ENCODE measurements at places on chromosomes 13 and 19.
A peak's percentile ranks its signal among the peaks of the same experiment; 100 is the strongest.

GRCh38 chr19:29685326-29685725, 20.1 kb downstream of the PLEKHF1 start:
- H3K27ac ChIP-seq: no peak overlapping the region
- no peaks in the 10 kb centered on the region for H3K36me3 ChIP-seq
- H3K4me3 ChIP-seq: no peak overlapping the region

- DNase-seq: no peak
- H3K27me3 ChIP-seq: no peaks in the 10 kb centered on the region
- H3K27ac ChIP-seq: no peak overlapping the region
- no peak overlapping the region for H3K4me3 ChIP-seq
- H3K36me3 ChIP-seq: no peaks in the 10 kb centered on the region
These were observed 65.1 kb upstream of the PRR20A start for GRCh38 chr13:57075588-57075987.

DNA sequence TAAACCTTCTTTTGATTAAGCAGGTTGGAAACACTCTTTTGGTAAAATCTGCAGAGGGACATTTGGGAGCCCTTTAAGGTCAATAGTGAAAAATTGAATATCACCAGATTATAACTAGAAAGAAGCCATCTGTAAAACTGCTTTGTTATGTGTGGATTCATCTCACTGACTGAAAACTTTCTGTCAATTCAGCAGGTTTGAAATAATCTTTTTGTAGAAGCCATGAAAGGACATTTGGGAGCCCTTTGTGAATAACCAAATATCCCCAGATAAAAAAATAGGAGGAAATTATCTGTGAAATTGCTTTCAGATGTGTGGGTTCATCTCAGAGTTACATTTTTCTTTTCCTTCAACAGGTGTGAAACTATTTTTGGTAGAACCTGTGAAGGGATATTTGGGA, 1690.7 kb downstream of the UQCRFS1 start:
- no peaks in the 10 kb centered on the region for H3K27me3 ChIP-seq
- H3K4me3 ChIP-seq: no peak overlapping the region
- peaks cover 3% of the 10 kb centered on the region for H3K36me3 ChIP-seq
- H3K4me1 ChIP-seq: no peaks in the 10 kb centered on the region
- no peak overlapping the region for H3K27ac ChIP-seq

DNA sequence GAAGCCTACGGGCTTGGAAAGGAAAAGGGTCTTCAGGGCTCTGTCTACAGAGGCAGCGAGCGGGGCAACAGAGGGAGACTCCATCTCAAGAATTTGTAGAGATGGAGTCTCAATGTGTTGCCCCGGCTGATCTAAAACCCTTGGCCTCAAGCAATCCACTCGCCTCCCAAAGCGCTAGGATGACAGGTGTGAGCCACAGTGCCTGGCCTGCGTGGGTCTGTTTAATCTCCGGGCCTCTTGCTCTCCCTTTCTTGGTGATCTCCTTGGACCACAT, 8.1 kb downstream of the RPS9 start:
- peaks cover 65% of the 10 kb centered on the region for H3K4me1 ChIP-seq
- H3K27me3 ChIP-seq: no peaks in the 10 kb centered on the region
- H3K27ac ChIP-seq: peak overlapping the region; percentile 65
- H3K4me3 ChIP-seq: peak overlapping the region; percentile 54

DNA sequence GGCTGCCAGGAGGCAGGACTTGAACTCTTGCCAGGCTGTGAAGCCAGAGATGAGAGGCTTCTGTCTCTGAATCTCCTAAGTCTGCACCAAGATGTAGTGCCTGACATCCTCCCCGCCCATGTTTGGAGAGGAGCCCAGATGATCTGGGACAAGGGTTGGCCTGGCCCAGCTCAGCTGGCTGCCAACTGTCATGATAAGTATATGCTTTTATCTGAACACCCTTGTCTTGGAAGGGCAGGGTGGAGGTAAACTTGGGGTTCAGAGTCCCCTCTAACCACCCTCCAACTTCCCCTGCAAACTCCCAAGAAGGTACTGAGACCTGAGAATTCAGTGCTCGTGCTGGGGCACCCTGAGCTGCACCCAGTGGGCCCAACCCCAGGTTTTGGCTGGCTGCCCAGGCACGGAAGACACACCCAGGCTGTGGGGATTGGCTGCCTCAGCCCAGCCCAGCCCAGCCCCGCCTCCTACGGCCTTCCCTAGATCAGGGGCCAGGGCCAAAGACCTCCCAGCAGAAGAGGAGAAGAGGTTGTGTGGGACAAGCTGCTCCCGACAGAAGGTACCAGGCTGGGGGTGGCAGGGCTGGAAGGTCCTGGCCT, at the start of gene CYP4F12:
TSS of gene CYP4F12 (plus strand) at position 508 of the 596 bp plus-strand sequence. CDS start 443 bp downstream, outside the sequence.
- H3K36me3 ChIP-seq: no peaks in the 10 kb centered on the region
- peak; percentile 31 for DNase-seq
- peaks cover 20% of the 10 kb centered on the region for H3K4me1 ChIP-seq
- peaks cover 4% of the 10 kb centered on the region for H3K27me3 ChIP-seq
- H3K4me3 ChIP-seq: peak within 1 kb of the TSS; percentile 46

DNA sequence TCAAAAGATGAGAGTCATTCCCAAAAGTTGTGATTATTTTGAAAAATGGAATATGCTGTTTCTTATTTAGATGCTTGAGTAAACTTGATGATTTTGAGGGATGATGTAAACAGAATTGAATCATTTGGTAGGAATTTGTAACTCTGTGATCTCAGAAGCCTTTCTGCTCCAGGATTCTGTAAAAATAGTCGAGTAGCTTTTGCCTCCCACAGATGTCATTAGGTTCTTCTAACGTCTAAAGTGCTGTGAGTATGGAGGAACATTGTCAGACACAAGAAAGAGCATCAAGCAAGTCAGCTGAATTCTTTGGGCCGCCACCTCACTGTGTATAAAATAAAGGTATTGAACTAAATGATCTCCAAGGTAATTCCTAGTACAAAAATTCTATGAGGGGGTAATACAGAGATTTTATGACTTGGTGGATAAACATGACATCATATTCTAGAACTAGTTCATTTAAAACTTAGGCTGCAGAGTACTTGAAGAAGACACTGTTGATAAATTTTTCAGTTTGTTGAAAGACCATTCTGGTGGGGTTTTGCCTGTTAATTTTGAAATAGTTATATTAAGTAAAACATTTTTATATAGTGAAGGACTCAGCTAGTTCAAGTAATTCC, 1.4 kb upstream of the GPR183 start:
- H3K4me1 ChIP-seq: peaks cover 35% of the 10 kb centered on the region
- H3K27me3 ChIP-seq: no peaks in the 10 kb centered on the region
- H3K27ac ChIP-seq: peak overlapping the region; percentile 75

DNA sequence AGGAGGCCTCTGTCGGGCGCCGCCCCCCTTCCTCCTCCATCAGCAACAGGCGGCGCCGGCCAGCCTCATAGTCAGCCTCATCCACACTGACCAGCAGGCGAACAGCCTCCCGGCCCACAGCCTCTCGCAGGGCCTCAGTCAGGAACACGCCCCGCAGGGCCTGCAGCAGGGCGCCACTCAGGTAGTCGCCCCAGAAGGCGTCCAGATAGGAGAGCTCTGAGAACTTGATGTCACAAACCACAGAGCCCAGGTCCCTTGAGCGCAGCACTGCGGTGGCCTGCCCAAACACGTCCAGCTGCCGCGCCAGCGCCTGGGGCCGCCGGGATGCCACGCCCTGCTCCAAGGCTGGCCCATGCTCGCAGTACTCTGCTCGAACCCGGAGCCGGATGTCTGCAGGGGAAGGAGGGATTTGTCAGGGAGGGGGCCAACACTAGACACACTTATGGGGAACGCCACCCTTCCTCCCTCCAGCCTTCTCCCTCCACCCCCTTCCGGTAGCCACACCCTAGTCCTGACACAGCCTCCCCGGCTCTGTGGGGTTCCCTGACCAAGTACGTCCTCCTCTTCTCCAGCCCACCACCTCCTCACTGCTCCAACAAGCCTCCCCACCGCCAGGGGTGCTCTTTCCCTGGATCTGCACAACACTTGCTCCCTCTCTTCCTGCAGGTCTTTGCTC, 17.9 kb downstream of the DEDD2 start:
- H3K36me3 ChIP-seq: peaks cover 52% of the 10 kb centered on the region
- H3K4me3 ChIP-seq: peak overlapping the region; percentile 87
- H3K27me3 ChIP-seq: no peaks in the 10 kb centered on the region
- peaks cover 58% of the 10 kb centered on the region for H3K4me1 ChIP-seq
- peak; percentile 23 for DNase-seq

GRCh38 chr19:1847348-1847683, 967 bp downstream of the REXO1 start:
- DNase-seq: no peak
- peaks cover 68% of the 10 kb centered on the region for H3K4me1 ChIP-seq
- H3K27me3 ChIP-seq: no peaks in the 10 kb centered on the region
- peak overlapping the region; percentile 85 for H3K4me3 ChIP-seq

DNA sequence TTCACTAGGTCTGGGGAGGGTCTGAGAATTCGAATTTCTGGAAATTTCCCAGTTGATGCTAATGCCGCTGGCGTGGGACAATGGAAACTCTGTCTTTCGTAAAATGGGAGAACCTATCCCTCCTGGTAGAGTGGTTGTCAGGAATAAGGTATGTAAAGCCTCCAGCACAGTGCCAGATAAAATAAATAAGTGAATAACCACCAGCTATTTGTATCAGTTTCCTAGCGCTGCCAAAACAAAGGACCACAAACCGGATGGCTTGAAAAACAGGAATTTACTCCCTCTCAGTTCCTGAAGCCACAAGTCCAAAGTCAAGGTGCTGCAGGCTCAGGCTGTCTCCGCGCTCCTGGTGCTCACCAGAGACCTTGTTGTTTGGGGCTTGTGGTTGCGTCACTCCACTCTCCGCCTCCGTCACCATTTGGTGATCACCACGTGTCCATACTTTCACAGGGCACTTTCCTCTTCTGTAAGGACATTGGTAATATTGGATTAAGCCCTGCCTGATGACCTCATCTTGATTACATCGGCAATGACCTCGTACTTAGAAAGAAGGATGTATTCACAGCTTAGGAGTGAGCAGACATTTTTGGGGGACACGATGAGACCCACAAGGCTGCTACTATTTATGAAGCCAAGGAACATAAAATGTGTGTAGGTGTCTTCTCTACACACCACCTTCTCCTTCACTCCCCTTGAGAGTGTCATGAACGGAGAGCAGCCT, 428.5 kb downstream of the IRS2 start:
- H3K4me1 ChIP-seq: no peaks in the 10 kb centered on the region
- no peak overlapping the region for H3K27ac ChIP-seq
- H3K27me3 ChIP-seq: no peaks in the 10 kb centered on the region
- no peaks in the 10 kb centered on the region for H3K36me3 ChIP-seq
- H3K4me3 ChIP-seq: no peak overlapping the region
- DNase-seq: no peak

DNA sequence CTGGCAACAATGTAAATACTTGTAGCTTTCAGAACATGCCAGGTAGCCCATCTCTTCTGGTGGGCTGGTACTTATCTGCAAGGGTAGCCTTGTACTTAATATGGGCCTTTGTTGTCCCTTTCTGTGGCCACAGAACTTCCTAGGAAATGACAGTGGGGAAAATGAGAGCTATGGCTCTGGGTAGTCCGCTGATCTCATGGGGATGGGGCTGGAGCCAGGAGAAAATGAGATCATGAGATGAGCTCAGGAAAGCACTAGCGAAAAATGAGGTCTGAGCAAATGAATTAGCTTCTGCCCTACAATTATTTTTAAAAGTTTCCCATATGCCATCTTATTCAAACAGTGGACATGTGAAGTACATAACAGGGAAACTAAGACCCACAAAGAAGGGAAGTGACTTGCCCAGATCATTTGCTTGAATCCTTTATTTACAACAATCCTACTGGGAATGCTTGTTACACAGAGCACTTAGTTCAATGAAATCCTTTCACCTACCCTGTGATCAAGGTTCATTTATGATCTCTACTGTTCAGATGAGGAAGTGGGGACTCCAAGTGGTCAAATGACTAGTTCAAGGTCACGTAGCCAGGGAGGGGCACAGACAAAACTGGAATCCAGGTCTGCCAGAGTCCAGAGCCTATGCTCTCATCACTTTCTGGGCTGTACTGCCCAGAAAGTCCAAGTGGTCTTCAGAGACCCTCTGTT, 87.1 kb downstream of the PTPRS start:
- peaks cover 3% of the 10 kb centered on the region for H3K27me3 ChIP-seq
- H3K27ac ChIP-seq: no peak overlapping the region
- no peak for DNase-seq
- no peaks in the 10 kb centered on the region for H3K4me1 ChIP-seq
- peaks cover 20% of the 10 kb centered on the region for H3K36me3 ChIP-seq
- H3K4me3 ChIP-seq: no peak overlapping the region

GRCh38 chr13:96835546-96835945, 158.7 kb downstream of the OXGR1 start:
- no peak overlapping the region for H3K4me3 ChIP-seq
- H3K36me3 ChIP-seq: no peaks in the 10 kb centered on the region
- H3K27ac ChIP-seq: no peak overlapping the region
- no peaks in the 10 kb centered on the region for H3K27me3 ChIP-seq
- DNase-seq: no peak
- no peaks in the 10 kb centered on the region for H3K4me1 ChIP-seq

- no peaks in the 10 kb centered on the region for H3K27me3 ChIP-seq
- no peaks in the 10 kb centered on the region for H3K36me3 ChIP-seq
- no peak for DNase-seq
- no peak overlapping the region for H3K4me3 ChIP-seq
- H3K27ac ChIP-seq: no peak overlapping the region
These were observed 10.6 kb downstream of the BCKDHA start for GRCh38 chr19:41408256-41408655.

- no peak overlapping the region for H3K27ac ChIP-seq
- no peaks in the 10 kb centered on the region for H3K36me3 ChIP-seq
- H3K27me3 ChIP-seq: no peaks in the 10 kb centered on the region
- H3K4me1 ChIP-seq: no peaks in the 10 kb centered on the region
- H3K4me3 ChIP-seq: no peak overlapping the region
- DNase-seq: no peak
These were observed 50.0 kb upstream of the POSTN start for GRCh38 chr13:37648609-37649008.

DNA sequence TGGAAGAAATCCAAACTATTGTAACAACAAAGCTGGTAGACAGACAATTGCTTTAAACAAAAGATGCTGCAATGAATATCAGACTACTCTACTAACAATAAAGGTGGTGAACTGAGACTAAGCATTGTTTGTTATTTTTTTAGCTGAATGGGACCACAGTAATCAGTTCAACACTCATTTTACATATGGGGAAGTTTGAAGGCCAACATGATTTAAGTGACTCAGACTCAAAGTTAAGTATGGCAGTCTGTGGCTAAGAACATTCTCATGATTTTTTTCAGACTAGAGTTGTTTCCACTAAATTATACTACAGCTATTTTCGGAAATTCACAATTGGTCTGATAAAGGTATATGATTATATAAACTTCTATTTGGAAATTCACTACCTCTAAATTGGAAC, 10.4 kb downstream of the EXOSC8 start:
- H3K36me3 ChIP-seq: peaks cover 95% of the 10 kb centered on the region
- H3K27me3 ChIP-seq: no peaks in the 10 kb centered on the region
- peaks cover 12% of the 10 kb centered on the region for H3K4me1 ChIP-seq
- no peak for DNase-seq

GRCh38 chr19:50505856-50506611, 5.0 kb downstream of the JOSD2 start:
- no peak for DNase-seq
- no peaks in the 10 kb centered on the region for H3K27me3 ChIP-seq
- H3K4me3 ChIP-seq: no peak overlapping the region
- peaks cover 2% of the 10 kb centered on the region for H3K36me3 ChIP-seq
